ENCODE measurements at places on chromosomes 5 and 9. TPM values are rescaled to one million over a fixed set of nuclear protein-coding genes. Genes with fewer than 3 reads are reported as not detected.

DNA sequence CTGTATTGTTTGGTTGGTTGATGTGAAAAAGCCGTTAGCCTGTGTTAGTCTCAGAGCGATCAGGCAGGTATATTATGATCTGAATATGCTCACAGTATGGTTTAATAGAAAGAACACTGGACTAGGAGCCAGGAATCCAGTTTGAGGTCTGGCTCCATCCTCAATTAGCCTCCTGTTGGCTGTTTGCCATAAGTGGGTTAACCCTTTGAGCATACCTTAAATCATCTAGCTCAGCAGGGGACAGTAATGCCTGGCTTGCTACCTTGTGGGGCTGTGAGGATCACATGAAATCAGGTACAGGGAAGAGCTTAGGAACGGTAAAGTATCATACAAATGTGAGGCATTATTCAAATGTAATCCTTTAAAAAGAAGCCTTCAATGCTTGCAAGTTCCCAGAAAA lies 104.7 kb downstream of the CMYA5 start:
- no peak for DNase-seq

The PFN3 gene
- polyA plus RNA-seq, result not detected

DNA sequence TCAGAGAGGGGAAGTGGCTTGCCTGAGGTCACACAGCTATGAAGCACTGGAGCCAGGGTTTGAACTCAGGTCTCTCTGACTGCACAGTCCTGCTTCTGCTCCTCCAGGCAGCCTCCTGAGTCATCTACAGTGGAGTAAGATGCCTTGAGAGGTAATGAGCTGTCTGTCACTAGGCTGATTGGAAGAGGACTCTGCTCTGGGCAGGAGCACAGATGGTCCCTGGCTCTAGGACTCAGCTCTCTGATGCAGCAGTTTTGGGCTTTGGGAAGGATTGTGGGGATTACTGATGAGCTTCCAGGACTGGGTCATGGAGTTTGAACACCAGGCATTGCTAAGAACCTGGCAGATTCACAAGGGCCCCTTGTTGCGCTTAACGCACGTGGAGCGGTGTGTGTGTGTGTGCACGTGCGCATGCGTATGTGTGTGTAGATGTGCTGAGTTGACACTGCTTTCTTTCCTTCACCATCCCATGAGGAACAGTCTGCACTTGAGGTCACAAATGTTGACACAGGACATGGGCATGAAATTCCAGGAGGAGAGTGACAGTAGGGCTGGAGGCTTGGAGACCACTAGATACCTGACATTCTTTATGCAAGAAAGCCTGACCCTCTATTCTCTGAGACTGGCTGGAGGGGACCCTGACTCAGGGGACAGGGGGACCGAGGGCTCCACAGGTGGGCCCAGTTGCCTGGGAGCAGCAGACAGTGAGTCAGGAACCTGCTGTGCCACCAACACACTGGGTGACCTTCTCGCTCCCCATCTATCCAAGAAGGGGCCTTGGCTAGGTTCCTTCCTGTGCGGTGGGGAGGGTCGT lies 170.5 kb downstream of the RGS3 start:
- no peak for DNase-seq

DNA sequence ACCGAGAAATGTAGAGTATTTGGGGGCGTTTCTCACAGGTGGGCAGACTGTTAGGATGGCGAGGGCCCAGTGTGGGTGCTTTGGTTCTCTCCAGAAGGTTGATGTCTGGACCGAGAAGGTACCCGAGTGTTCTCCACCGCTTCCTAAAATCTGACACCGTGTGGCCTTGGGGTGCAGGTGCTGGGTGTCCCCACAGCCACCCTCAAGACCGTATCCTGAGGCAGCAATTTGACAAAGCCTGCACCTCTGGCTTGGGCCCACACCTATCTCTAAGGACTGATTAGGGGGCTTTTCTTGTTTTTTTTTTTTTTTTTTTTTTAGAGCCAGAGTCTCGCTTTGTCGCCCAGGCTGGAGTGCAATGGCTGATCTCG lies 1.3 kb downstream of the PPP1R26 start:
- DNase-seq, result no peak

The LRRC19 gene
- not detected for polyA plus RNA-seq

DNA sequence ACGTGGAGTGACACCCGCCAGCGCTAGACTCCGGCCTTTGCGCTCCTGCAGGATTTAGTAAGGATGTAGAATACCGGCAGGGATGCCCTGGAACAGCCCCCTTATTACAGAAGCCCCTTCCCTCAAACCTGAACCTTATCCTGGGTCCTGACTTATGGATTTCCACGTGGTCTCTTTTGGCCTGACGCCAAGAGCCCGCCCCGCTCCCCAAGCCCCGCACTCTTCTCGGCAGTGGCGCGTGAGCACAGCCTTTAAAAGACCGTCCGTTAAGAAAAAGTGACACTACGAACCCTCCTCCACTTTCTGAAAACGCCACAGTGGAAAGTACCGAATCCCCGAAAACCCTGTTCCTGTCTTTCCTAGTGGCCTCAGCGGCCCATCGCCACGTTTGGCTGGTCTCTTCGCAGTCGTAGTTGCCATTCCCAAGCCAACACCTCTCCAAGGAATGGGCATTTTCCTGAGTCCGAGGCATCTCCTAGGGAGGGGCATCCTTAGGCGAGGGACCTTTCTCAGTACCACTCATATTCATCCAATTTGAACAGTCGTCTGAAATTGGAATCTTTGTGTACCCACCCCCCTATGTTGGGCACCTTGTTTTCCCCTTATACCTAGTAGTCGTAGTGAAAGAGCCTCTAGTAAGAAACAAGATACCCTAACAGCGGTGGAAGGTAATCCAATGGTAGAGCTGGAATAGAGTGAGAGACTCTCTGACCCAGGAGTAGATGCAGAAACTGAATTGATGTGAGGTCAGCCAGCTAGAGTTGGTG lies 732 bp upstream of the MCIDAS start:
- DNase-seq, result no peak

GRCh38 chr5:14706615-14707021 lies 42.1 kb downstream of the OTULIN start:
- peak; percentile 62 for DNase-seq

The RPL12 gene
- 1,973 TPM for polyA plus RNA-seq

The PTCD2 gene
- polyA plus RNA-seq, result 10.3 TPM

The NTRK2 gene
- polyA plus RNA-seq, result 0.70 TPM

- DNase-seq, result no peak
Observed at GRCh38 chr9:114027159-114027862, 50.8 kb downstream of the AMBP start.

The CD14 gene
- 0.45 TPM for polyA plus RNA-seq

GRCh38 chr5:179317411-179318220 lies 27.6 kb downstream of the ADAMTS2 start:
- DNase-seq, result no peak

The SEMA4D gene
- polyA plus RNA-seq, result 0.67 TPM

GRCh38 chr5:169778622-169779596 lies 141.8 kb downstream of the DOCK2 start:
- DNase-seq, result no peak

- peak; percentile 83 for DNase-seq
Observed at GRCh38 chr9:113519426-113520108, 56.0 kb downstream of the RGS3 start.

DNA sequence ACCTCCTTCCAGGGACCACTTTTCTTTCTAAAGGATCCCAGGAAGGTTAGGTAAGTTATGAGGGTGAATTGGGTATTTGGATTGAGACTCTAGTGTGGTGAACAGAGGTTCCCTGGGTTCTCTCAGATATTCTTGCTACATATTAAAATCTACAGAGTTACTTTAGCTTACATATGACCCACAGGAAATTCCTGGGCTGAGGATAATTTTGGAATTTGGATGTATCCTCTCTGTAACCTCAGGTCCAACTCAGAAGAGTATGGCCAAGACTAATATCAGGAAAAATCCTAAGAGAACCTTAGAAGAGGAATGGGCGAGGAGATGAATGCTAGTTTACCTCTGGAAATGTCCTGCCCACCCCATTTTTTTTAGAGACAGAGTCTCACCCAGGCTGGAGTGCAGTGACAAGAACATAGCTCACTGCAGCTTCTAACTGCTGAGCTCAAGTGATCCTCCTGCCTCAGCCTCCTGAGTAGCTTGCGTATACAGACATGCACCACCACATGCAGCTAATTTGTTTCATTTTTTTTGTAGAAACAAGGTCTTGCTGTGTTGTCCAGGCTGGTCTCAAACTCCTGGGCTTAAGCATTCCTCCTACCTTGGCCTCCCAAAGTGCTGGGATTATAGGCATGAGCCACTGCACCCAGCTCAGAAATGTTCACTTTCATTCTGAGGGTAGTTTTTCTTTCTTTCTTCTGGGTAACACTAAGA lies 196.4 kb downstream of the ARHGEF28 start:
- no peak for DNase-seq

DNA sequence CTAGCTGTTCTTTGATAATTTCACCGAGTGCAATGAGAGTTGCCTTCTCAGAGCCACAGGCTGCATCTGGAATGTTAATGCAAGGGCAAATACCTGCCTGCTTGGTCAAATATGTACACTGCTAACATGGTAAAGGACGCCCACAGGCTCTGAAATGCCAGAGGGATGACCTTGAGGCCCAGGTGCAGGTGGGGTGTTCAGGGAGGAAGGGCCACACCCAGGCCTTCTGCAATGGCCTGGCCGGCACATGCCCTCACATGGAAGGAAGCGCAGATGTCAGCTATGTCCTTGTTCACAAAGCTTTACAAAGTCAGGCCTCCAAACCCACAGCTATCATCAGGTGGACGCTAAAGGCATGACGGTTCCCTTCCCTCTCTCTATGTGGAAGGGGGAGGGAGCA lies 48.6 kb downstream of the HRH2 start:
- no peak for DNase-seq

DNA sequence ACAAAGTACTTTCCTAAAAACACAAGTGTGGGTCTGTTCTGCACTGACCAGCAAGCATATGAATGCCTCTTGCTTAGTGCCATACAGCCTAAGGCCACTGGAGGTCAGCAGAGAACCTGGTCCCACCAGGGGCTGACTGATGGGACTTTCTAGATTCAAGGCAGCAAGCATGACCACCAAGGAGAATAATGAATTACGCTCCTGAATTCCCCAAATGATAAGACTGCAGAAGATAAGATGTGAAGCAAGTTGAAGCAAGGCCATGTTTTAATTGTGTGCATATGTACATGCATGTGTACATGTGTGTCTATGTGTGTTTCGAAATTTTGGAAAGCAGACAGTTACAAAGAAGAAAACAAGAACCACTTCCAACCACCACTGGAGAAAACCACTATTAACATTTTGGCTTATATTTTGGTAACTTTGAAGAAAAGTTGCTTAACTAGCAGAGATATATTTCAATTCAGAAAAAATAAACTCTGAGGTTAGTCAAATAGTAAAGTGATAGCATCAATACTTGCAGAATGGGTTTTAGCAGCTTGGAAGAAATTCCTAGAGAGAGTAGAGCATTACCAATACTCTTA lies 70.5 kb downstream of the ERP44 start:
- peak; percentile 62 for DNase-seq

GRCh38 chr5:72152545-72152944 lies 45.3 kb downstream of the MAP1B start:
- DNase-seq, result no peak

DNA sequence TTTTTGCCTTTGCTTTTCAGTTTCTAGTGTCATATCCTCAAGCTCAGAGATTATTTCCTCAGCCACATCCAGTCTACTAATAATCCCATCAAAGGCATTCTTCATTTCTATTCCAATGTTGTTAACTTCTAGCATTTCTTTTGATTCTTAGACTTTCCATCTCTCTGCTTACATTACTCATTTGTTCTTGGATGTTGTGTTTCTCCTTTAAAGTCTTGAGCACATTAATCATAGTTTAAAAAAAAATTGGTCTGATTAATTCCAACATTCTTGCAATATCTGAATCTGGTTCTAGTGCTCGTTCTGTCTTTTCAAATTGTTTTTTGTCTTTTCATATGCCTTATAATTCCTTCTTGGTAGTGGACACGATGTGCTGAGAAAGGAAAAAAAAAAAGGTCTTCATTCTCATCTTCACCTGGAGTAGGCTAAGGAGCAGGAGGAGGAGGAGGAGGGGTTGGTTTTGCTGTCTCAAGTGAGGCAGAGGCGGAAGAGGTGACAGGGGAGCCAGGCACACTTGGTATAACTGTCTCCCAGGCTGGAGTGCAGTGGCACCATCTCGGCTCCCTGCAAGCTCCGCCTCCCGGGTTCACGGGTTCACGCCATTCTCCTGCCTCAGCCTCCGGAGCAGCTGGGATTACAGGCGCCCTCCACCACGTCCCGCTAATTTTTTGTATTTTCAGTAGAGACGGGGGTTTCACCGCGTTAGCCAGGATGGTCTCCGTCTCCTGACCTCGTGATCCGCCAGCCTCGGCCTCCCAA lies 16.3 kb downstream of the PRXL2C start:
- no peak for DNase-seq

DNA sequence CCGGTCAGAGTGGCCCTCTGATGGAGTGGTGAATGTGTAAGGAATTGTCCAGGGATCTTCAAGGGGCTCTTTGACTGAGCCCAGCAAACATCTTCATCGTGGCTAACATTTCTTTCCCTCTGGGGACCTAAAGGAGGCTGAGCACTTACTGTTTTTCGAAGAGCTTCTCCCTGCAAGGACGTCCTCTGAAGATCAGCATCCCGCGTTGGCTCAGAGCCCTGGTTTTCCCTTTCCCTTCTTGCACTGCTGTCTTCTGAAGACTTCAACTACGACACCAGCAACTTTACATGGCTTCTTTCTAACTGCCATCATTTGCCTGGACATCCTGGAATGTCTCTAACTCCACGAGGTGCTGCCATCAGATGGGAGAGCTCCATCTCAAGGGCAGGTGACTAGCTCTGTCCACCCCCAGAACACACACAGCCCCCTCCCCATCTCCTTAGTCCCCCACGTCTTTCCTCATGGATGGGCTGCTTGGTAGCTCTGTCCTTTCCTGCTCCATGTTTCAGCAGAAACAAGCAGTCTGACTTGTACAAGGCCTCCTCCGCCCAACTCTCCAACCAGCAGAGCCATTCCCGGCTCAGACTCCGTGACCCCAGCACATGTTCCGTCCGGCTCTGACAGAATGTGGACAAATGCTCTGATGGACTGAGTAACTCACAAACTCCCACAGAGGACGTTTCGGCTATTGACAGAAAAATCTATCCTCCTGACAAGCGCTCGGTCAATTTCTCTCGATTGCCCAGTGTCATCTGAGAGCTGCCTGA lies 17.1 kb downstream of the SHB start:
- no peak for DNase-seq

The PCDHA2 gene
- polyA plus RNA-seq, result not detected

GRCh38 chr5:61534481-61535267 lies 202.6 kb downstream of the ZSWIM6 start:
- DNase-seq, result no peak

The SMIM33 gene
- not detected for polyA plus RNA-seq

The FST gene
- 1,058 TPM for polyA plus RNA-seq

GRCh38 chr9:125525921-125526631 lies 180.9 kb downstream of the MAPKAP1 start:
- peak; percentile 99 for DNase-seq

The OR1J2 gene
- 0.19 TPM for polyA plus RNA-seq
